ENCODE measurements at places on chromosomes 16 and 17.

DNA sequence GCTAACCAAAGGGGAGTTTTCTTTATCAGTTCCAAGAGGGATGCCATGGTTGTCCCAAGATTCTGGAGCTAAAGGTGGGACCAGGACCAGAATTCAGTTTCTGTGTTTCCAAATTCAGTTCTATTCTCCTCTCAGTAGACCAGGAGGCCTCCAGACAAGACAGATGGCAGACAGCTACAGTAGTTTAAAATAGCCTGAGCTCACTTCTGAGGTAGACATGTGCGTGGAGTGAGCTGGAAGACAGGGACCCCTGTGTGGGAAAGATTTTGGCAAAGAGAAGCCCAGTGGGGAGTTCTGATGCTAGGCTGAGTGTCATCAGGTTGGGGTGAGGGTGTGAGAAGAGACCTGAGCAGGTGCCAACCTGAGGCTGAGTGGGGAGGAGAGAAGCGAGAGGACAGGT is 95.4 kb downstream of the PRKCB start:
- no peak for DNase-seq

GRCh38 chr17:17681744-17682292 is 560 bp downstream of the RAI1 start:
- DNase-seq, result no peak

DNA sequence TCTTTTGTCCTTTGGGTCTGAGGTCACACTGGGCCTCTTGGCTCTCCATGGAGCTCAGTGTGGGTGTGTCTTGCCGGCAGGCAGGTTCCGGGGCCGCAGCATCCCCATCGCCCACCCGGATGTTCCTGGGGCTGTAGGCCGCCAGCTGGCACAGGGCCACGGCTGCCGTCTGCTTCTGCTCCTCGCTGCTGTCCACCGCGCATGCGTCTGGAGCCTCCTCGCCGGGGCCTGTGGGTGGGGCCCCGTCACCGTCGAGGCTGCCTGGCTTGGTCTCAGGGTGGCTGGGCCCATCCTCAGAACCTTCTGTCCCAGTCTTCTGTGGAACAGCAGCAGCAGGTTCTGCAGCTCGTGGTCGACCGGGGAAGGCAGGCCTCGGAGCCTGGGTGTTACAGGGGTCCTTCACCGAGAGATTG is 9.6 kb downstream of the ZNF750 start:
- no peak for DNase-seq

- no peak for DNase-seq
Observed at GRCh38 chr17:54849660-54850059, 51.0 kb upstream of the TOM1L1 start.

GRCh38 chr16:22317001-22317530 is 19.9 kb downstream of the POLR3E start:
- DNase-seq, result no peak

DNA sequence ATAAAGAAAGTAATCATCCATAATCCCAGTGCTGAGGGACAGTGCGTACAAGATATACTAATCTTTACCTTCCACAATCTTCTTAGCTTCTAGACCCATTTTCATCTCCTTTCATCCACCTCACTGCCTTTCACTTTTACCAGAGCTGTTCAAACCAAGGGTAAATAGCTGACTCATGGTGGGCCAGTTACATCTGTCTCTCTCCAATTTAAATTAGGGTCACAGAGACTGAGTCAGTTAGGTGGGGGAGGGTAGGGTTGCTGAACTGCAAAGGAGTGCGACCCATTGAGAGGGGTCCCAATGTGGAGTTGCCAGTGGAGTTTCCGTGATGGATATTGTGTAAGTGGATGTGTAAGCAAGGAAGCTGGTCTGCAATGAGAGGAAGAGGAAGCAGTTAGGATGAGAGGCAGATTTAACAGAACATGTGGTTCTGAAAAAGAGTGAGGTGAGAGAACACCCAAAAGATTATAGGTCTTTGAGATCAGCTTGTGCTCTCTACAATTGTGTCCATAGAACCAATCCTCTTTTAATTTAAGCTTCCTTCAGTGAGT is 83.5 kb downstream of the GP2 start:
- no peak for DNase-seq

DNA sequence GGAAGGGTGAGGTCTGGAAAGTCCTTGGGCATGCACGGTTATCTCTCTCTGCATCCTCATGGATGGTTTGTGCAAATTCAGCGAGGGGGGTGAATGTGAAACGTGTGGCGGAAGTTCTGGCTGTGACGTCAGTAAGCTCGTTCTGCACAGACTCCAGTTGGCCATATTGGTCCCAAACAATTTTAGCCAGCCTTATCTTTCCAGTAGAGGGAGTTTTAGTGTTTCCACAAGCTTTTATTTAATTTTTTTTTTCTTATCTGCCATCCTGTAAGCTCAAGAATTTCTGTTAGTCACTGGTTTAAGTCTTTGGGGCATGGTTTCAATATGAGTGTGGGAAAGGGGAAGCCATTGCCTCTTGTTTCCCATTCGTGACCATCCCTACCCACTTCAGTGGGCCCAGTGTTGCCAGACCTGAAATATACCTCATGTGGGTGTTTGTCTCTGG is 39.0 kb downstream of the HLF start:
- no peak for DNase-seq

- no peak for DNase-seq
Observed at GRCh38 chr17:19250421-19251173, 13.4 kb downstream of the EPN2 start.

GRCh38 chr16:87344165-87344930 is 27.2 kb upstream of the C16orf95 start:
- no peak for DNase-seq

- no peak for DNase-seq
Observed at GRCh38 chr17:79413611-79414010, 197.2 kb downstream of the RBFOX3 start.

- no peak for DNase-seq
Observed at GRCh38 chr16:48535369-48535787, 74.6 kb downstream of the N4BP1 start.

Data from HS-27A (cell line).